KBM-7 (cell line): ENCODE measurements at places on chromosomes 12 and 14.

DNA sequence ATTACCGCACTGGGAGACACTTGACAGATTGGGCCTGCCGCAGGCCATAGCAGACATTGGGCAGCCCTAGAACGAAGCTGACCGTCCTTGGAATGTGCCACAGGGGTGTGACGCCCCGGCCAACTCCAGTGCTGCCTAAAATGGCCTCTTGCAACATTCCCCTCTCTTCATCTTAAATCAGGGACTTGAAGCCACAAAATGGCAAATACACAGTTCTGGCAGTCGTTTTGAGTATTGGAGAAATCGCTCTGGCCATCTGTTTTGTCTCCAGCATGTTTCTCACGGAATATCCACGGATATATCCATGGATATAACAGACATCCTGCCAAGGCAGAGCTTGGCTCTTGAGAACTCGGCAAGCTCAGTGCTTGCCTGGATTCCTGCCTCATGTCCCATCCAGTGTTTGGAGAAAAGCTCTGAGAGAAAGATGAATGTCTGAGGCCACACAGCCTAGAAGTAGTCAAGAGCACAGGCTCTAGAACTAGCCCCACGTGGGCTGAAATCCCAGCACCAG, 158.4 kb downstream of the CHST11 start:
- no peak for DNase-seq

- no peak for DNase-seq
These were observed 40.4 kb downstream of the SETD3 start for GRCh38 chr14:99440278-99440677.

DNA sequence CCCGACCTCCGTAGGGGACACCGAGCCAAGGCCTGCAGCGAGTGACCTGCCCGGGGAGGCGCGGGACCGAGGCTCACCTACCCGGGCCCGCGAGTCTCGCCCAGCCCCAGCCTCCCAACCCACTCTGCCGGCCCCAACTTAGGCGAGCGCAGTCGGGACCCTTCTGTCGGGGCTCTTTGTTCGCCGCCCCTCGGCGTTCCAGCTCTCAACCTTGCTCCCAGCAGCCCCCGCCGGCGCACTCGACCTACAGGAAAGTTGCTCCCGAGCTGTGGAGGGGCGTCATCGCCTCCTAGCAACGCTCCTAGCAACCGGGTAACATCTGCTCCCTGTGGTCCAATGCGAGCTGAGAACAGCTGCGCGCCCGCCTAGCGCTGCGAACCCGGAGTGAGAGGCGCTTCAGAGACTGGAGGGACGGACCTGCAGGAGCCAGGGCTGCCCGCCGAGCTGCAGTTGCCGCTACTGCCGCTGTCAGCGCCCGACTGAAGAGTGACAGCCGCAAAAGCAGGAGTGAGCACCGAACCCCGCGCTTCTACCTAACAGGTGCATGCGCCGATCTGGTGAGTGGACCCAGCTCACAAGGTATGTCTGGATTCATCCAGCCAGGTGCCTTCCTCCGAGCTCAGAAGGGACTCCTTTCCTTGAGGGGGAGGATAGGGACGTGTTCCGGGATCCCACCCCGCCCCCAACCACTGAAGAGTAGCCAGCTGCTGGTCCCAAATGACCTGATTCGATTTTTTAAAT, 355.0 kb downstream of the SNAPC1 start:
- peak; percentile 65 for DNase-seq

GRCh38 chr14:65168840-65169239, 66.5 kb upstream of the MAX start:
- DNase-seq, result peak; percentile 20

DNA sequence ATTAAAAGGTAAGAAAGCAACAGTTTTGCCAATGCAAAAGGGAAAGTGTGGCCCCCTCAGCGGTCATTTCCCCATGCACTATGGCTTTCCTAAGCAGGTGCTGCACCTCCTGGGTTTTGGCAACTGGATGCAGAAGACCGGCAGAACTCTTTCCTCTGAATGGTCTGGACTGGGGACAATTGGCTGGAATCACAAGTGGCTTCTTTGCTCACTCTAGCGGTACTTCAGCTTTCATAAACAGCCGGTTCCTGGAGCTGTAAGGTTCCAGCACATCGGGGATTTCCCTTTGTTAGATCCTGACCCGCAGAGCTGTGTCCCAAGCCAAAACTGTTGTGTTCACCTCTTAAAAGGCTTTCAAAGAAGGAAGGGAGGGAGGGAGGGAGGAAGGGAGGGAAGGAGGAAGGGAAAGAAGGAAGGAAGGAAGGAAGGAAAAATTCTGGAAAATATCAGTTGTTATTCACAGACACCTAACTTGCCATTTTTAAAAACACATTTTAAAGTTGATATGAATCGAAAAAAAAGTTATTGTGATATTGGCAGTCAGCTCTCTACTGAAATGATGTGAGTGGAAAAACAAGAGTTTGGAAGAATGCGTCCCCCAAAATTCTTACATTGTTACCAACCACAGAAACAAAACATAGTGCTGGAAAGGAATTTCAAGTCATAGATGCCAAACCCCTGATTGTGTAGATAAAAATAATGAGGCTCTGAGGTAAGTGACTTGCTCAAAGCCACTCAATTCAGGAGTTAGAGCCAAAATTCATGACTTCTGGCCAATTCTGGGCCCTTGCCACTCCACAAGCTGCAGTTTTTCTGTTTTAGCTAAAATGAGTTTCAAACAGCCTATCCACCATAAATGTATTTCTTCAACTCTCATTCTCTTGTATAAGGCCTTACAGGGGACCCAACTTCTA, 220.6 kb upstream of the HMGA2 start:
- DNase-seq, result no peak
